ENCODE measurements at places on chromosomes 2 and 18.

GRCh38 chr2:230412371-230412711 lies 3.7 kb upstream of the SP100 start:
- no peak for DNase-seq

DNA sequence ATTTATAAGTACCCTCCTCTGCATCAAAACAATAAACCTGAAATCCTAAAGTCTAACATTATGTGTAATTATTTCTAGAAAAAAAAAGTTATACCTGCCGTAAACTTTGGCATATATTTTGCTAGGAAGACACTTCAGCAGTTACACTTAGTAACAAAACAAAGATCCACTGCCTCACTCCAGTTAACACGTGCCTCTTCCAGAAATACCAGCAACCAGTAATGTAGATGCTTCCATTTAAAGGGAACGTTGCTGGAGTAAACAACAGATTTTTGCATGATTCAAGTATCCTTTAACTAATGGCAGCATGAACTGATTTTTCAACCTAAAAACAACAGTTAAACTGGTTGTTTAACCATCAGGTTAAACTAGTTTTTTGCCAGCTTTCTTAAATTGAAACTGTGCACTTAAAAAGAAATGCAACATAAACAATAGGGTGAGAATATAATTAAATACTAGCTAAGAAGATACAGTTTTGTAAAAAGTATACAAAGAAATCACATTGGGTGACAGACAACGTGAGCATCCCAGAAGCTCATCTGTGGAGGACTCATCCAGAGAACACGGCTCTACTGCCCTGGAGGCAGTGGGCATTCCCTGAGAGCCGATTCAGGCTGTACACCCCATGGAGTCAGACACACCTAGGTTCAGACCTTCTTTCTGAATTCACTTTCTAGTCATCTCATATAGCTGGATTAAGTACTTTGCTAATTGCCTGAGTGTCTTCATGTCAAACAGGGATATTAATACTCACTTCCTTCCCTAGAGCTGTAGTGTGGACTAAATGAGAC lies 22.3 kb downstream of the MGAT4A start:
- no peak for DNase-seq

GRCh38 chr2:230930928-230931555 lies 6.0 kb upstream of the GPR55 start:
- DNase-seq, result no peak

GRCh38 chr2:62597323-62597722 lies 91.3 kb upstream of the TMEM17 start:
- no peak for DNase-seq

- no peak for DNase-seq
Observed at GRCh38 chr2:44107086-44107740, 61.5 kb upstream of the PPM1B start.

DNA sequence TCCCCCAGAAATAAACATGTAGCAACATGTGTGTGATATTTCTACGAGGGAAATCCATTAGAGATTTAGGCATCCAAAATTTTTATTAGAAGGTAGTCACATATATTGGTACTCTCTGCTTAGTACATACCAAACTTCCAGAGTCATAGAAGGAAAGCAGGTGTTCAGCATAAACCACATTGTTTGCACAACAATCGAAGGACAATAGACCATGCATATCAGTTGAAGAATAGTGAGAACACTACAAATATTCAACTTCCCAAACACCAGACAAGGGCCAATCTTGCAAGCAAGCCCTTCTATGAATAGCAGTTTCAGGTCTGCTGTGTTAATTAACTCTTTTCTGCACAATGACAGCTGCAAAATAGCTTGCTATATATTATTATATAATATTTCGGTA lies 702.2 kb downstream of the ERBB4 start:
- no peak for DNase-seq

Data from natural killer cell (primary cell).